Right lobe of liver (tissue), 6 donors: ENCODE measurements at places on chromosomes 1 and 21. TPM values are rescaled to one million over a fixed set of nuclear protein-coding genes. Genes with fewer than 3 reads are reported as not detected.

CD101 gene
- 0.33 TPM for total RNA-seq

CCDC181 gene
- not detected for total RNA-seq

PIK3CD gene
- total RNA-seq: 2.4 TPM

GFI1 gene
- total RNA-seq: 0.22 TPM

PFDN2 gene
- 16.6 TPM for total RNA-seq

VHLL gene
- total RNA-seq: not detected

SPATA45 gene
- not detected for total RNA-seq
